ENCODE measurements at places on chromosomes 7 and 10. TPM values are rescaled to one million over a fixed set of nuclear protein-coding genes. Genes with fewer than 3 reads are reported as not detected.

The CPN1 gene
- not detected for total RNA-seq

The SLC29A4 gene
- 1.9 TPM for total RNA-seq

The UBTD1 gene
- 8.7 TPM for total RNA-seq

The ASIC3 gene
- 13.6 TPM for total RNA-seq

The ACTL6B gene
- not detected for total RNA-seq

The PROSER2 gene
- 18.8 TPM for total RNA-seq

- DNase-seq: no peak
These were observed 36.1 kb downstream of the RALA start for GRCh38 chr7:39659356-39660013.

GRCh38 chr7:34759477-34760125 is 101.6 kb downstream of the NPSR1 start:
- peak; percentile 53 for DNase-seq

DNA sequence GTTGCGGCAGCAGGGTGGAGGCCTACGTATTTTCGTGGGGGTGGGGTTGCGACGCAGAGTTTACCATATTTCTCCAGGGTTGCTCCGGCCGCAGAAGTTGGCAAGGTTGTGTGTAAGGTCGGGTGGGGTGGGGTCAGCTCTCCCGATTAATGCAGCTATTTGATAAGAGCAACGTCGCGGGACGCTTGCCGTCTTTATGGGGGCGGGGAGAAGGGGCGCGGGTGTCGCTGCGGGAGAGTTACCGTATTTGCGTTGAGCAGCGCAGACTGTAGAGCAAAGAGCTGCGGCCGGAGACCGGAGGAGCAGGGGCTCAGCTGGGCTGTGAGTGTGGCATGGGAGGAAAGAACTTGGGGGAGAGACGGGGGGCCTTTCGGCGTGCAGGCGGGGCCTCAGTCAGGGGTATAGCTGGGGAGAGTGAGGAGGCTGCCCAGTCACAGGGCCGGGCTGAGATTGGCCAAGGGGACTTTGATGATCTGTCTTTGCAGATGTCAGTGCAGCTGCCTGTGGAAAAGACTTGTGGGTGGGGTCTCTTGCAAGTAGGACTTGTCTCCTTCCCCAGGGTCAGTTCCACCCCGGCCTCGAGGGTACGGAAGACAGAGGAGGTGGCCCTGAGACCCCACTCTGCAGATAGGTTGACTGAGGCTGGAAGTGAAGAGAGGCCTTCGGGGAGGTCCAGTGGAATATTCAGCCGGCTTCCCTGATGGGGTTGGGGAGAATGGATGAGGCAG is 26.6 kb downstream of the ZNF775 start:
- DNase-seq: peak; percentile 7

DNA sequence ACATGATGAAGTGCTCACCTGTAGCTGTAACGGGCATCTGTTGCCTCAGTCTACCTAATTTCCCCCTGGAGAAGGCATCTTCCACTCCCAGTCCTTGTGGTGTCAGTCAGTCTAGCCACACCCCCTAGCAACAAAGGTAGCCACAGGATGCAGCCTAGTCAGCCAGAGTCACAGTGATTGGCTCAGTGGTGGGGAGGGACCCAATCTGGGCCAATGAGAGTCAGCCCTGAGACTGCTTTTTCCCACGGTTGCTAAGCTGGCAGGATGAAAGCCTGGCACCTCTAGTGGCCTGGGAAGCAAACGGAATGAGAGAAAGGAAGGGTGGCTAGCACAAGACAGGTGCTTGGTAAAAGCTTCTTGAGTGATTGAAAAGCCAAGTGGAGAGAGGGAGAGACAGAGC is 118.6 kb downstream of the SH3PXD2A start:
- no peak for DNase-seq

GRCh38 chr7:73700069-73700423 is 16.6 kb downstream of the BUD23 start:
- no peak for DNase-seq

GRCh38 chr10:97755718-97756117 is 16.1 kb downstream of the SFRP5 start:
- DNase-seq: no peak

DNA sequence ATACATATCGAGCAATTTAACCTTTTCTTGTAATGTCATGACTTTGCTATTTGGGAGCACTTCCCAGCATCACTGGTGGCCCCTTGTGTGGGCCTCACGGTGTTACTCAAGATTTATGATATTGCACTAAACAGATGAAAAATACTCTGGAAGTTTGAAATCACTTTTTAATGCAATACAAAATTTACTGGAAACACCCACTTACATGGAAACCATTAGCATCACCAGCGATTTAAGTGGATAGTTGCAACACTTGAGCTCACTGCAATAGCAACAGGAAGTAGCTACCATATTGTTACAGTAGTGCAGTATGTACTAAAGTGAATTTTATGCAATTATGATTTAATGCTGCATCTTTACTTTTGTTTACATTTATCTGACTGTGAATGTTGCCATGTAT is 184.4 kb downstream of the MDFIC start:
- no peak for DNase-seq

DNA sequence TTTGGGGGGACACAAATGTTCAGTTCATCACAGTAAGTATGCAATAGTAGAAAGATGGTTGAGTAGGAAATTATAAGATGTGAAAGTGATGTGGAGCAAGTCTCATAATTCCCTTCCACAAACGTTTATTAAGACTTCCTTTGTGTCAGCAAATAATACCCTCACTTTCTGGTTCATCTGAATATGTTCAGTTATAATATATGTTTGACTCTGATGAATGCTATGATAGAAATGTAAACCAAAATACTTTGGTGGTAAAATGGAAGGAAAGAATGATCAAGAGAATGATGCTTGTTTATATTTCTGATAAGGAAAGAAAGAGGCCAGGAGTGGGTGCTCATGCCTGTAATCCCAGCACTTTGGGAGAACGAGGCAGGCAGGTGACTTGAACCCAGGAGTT is 111.7 kb upstream of the PLXDC2 start:
- no peak for DNase-seq

GRCh38 chr7:77960336-77960735 is 161.8 kb downstream of the PHTF2 start:
- DNase-seq: no peak
